ENCODE measurements at places on chromosomes 3 and 15.

GRCh38 chr3:98884675-98885371, 16.7 kb downstream of the DCBLD2 start:
- DNase-seq, result no peak

GRCh38 chr3:128482666-128483656, 10.0 kb downstream of the GATA2 start:
- no peak for DNase-seq

DNA sequence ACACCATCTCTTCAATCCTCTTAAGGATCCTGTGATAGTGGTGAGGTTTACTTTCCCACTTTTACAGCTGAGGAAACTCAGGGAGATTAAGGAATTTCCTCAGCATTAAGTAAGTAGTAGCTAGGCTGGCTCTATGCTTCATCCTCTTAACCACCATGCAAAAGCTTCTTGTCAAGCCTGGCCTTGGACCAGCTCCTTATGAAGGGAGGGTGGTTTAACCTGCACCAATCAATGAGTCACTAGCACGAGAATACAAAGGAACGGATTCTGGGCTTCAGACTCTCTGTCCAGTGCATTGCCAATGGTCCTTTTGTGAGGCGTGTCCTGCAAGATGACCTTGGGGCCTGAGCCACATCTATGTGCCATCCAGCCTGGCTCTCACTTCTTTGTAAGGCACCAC, 202.0 kb upstream of the CFAP20DC start:
- DNase-seq, result no peak

GRCh38 chr15:72782274-72783003, 1.1 kb downstream of the ADPGK start:
- no peak for DNase-seq

GRCh38 chr15:39273717-39274411, 307.0 kb upstream of the THBS1 start:
- DNase-seq, result no peak

GRCh38 chr3:97822359-97822775, 556 bp downstream of the CRYBG3 start:
- DNase-seq, result peak; percentile 3

- no peak for DNase-seq
Measured at GRCh38 chr3:19331931-19332330, 183.6 kb downstream of the KCNH8 start.

DNA sequence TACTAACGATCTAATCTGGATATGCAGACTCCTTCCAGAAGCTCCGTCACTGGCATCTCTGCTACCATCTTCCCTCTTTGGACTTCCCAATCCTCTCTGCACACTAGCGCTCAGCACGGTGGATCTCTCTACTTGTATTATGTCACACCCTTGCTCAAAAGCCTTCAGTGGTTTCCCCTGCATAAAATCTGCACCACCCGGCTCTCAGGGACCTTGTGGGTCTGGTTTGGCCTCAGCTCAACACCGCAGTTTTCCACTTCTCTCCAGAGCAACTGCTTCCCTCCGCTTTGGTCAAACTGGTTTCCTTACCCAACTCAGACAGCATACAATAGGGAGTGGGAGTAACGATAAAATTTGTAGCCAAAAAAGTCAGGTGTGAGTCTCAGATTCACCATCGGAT, 30.7 kb upstream of the HES1 start:
- DNase-seq, result no peak

DNA sequence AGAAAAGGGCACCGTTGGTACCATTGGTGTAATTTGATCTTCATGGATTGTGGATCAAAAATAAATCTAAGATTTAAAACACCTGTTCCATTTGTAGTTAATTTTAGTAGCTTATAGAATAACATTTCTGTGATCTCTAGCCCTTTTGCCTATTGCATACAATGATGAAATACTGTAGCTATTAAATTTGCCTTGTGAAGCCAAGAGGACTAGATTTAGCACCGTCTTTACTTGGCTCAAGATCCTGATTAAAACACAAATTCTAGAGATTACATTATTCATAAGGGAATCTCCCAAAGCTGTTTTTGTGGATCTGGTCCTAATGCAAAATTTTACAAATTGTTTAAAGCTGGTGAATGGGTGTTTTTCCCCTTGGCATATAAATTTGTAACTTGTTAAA, 8.2 kb downstream of the TBC1D23 start:
- DNase-seq, result no peak

GRCh38 chr3:33746416-33747116, 28.5 kb upstream of the CLASP2 start:
- no peak for DNase-seq

- DNase-seq, result no peak
Measured at GRCh38 chr15:27396521-27396920, 425.5 kb downstream of the GABRG3 start.

- DNase-seq, result no peak
Measured at GRCh38 chr15:62888623-62889022, 153.9 kb upstream of the TPM1 start.
